ENCODE measurements at places on chromosomes 13 and 19.

GRCh38 chr19:15902254-15902653, 4.4 kb upstream of the CYP4F2 start:
- no peak for DNase-seq

DNA sequence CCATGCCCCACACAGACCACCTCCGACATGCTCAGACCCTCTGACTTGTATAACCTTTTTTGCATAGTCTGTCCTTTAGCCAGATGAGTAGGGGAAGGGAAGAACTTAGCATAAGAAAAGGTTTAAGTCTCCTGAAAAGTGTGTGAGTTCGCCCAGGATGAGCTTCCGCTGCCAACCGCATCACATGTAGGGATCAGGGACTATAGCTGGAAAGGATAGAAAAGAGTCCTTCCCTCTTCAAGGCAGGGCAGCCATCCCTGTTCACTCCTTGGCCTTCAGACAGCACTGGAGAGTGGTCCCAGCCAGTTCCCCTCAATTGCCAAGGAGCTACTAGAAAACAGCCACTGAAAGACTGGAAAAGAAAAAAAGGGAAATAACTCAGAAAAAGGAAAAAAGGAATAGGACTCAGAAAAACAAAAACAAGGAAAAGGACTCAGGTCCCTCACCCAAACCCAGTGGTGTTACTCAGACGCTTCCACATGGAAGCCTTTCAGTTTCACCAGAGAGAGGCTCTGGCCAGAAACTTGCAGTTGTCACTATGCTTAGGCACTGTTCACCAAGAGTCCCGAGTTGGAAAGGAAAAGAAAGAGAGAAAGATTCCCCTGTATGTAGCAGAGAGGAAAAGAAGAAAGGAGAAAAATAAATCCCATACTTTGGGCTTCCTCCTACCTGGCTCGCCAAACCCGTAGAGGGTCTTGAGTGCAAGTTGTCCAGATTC, 5.6 kb upstream of the TM9SF2 start:
- DNase-seq, result no peak

GRCh38 chr19:35899547-35900214, 659 bp downstream of the NFKBID start:
- DNase-seq, result peak; percentile 65

GRCh38 chr19:30799865-30800755, 427.9 kb downstream of the ZNF536 start:
- peak; percentile 2 for DNase-seq

DNA sequence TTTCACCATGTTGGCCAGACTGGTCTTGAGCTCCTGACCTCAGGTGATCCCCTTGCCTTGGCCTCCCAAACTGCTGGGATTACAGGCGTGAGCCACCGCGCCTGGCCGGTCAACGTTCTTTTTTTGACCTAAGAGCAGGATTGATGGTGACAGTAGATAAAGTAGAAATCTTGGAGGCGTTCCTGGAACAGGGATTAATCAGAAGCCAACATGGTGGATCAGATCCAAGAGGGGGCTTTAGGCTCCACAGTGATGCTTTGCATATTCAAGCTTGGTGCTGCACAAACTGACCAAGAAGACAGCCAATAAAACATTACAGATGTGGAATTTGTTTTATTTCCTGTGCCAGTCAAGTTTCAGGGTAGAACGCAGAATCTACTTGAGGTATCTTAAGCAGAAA, 271.2 kb downstream of the FGF9 start:
- no peak for DNase-seq

Data from SK-N-DZ (cell line).